ENCODE measurements at places on chromosomes 5 and 9.

DNA sequence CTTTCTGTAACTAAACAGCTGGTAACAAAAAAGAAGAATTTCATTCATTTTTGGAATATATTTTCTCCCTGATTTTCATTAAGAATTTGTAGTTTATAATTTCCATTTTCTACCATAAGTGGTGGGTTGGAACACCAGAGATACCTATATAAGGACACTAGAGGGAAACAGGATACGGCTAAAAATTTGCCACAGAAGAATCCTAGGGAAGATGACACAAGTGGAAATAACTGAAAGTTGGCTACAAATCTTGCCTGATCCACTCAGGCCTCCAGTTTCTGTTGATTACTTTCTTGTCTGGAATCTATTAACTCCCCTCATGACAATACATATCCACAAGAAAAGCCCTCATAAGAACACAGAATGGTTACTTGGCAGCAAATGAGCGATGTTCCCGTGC, 46.8 kb downstream of the FREM1 start:
- no peak for DNase-seq

GRCh38 chr9:87336407-87336806, 161.3 kb upstream of the DAPK1 start:
- DNase-seq, result no peak

DNA sequence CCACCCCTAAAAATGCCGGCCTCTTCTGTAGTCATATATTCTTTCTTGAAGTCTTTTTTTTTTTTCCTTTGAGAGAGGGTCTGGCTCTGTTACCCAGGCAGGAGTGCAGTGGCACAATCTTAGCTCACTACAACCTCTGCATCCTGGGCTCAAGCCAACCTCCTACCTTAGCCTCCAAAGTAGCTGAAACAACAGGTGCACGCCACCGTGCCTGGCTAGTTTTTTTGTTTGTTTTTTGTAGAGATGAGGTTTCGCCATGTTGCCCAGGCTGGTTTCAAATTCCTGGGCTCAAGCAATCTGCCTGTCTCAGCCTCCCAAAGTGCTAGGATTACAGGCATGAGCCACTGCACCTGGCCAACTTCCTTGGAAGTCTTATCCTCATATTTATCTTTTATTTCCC, 19.1 kb downstream of the SREK1IP1 start:
- DNase-seq, result no peak

DNA sequence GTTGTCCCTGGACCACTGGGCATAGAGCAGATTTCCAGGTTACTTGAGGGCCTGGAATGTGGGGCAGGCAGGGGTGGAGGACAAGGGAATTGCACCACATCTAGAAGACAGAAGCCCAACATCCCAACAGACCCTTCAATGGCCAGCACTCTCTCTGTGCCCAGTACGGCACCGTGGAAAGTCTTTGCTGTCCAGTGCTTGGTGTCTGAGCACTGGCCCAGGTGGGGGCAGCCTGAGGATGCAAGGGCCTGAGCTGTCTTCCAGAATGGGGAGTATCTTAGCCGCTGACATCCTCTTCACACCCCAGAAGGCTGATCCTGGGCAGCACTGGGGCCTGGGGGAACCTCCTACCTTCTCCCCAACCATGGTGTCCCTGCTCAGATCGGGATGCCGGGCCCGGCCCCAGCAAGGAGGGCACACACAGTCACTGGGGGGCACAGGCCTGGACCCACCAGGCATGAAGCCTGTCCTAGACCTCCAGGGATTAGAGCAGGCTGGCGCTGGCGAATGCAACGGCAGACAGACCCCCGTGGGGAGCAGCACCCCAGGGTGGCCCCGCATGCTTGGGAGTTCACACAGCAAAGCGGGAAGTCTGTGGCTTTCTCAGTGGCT, 40.6 kb upstream of the OLFM1 start:
- DNase-seq, result no peak

GRCh38 chr5:1673042-1673677, 126.5 kb downstream of the MRPL36 start:
- DNase-seq, result no peak

- DNase-seq, result no peak
Measured at GRCh38 chr5:60178101-60178500, 284.6 kb upstream of the PDE4D start.

Data from activated CD4-positive, alpha-beta T cell treated with anti-CD3 and anti-CD28 coated beads, Interleukin-2, Interleukin-6, amounts not matched to agents 100 ng/mL and 50 ng/mL, durations not matched to agents 16 hours and 8 hours (primary cell).